Left ventricle myocardium superior (tissue), 1 donor: ENCODE measurements at places on chromosomes 2 and 18.

- DNase-seq = no peak
Observed at GRCh38 chr2:70743677-70744076, 24.3 kb downstream of the ADD2 start.

DNA sequence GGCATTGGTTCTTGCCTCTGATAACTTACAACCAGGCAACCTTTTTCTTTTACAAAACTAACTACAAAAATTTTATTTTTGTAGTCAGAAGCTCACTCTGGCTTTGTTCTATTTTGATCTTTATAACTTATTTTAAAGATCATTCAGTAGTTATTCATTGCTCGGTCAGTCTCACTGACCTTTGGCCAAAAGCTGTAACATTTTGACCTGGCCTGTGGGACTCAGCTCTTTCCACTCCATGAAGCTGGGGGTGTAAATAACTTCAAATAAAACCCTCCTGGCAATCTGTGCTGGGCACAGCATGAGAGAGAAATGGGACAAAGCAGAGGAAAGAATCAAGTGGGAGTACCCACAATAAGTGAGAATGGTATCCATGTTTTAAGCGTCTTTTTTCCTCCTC, 380.7 kb downstream of the SETBP1 start:
- no peak for DNase-seq

- no peak for DNase-seq
Observed at GRCh38 chr2:100603948-100604633, 41.3 kb downstream of the PDCL3 start.

GRCh38 chr18:55247032-55247431, 287.8 kb upstream of the CCDC68 start:
- DNase-seq = no peak

GRCh38 chr2:127455566-127456493, 37.6 kb downstream of the PROC start:
- DNase-seq = no peak
